ENCODE measurements at places on chromosomes 1 and 21.

DNA sequence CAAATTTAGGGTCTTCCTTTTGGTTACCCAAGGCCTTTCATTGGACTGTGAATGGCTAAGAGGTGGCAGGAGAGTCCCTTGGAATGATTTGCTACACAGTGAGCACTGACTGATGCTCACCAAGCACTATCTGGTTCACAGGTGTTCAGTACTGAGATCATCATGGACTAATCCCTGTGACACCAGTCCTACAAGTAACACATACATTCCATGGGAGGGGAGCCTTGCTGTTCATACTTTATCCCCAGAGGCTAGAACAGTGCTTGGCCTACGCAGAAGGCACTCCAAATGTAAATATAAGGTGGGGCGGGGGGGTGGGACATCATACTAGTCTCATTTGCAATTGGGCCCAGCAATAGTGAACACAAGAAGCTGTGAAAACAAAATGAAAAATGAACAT lies 20.5 kb upstream of the TMEM200B start:
- DNase-seq, result no peak

DNA sequence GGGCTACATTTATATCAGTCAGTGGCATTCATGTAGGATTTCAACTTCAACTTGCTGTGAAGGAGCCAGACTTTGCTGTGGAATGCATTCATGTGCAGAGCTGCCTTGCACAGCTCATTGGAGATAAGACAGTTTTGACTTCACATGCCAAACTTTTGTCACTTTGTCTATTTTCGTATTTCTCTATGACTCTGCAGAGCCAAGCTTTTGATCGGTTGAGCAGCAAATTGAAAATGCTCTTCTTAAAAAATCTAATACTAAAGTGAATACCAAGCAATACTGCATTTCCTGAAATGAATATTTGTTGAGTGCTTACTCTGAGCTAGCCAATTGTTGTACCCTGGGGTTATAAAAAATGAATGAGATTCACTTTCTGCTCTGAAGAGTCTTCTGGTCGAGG lies 388.7 kb downstream of the ST6GALNAC3 start:
- no peak for DNase-seq

- no peak for DNase-seq
These were observed 156.7 kb downstream of the DMRTA2 start for GRCh38 chr1:50266509-50266908.

DNA sequence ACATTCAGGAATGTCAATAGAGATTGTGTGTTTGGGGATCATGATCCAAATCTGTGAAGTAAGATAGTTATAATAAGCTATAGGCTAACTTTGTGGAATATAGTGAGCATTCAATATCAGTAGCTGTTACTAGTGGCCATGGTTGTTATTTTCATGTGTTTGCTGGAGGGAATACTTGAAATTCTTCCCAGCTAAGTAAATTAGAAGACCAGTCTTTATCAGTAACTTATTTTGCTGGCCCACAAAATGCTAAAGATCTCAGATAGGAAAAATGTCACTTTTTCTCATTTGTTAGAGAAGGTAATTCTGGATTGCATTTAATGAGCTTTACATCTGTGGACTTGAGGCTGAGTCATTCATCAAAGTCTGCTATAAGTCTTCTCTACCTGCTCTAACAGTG lies 156.1 kb upstream of the LRRC7 start:
- DNase-seq, result no peak

DNA sequence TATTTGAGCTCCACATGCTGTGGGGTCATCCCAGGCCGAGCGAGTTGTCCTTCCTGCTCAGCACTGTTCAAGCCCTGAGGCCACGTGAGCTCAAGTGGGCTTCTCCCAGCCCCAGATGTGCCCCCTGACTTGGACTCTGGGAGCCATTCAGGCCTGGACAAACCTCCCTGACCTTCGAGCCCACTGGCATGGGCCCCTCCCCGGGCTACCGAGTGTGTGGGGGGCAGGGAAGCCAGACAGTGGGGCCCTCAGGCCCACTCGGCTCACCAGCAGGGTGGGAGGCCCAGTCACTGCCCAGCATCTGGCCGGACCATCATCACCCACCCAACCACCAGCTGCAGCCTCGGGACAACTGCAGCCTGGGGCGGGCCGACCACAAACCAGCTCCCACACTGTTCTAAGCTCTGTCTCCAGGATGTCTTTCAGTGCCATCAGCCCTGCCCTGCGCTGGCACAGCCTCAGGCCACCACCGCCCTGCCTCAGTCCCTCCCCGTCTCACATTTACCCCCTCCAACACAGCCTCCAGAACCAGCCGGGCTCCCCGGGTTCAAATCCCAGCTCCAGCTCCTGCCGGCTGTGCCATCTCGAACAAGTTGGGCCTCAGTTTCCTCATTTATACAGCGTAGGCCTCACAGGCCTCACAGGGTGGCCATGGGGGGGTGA lies 20.9 kb upstream of the PLEKHG5 start:
- no peak for DNase-seq

DNA sequence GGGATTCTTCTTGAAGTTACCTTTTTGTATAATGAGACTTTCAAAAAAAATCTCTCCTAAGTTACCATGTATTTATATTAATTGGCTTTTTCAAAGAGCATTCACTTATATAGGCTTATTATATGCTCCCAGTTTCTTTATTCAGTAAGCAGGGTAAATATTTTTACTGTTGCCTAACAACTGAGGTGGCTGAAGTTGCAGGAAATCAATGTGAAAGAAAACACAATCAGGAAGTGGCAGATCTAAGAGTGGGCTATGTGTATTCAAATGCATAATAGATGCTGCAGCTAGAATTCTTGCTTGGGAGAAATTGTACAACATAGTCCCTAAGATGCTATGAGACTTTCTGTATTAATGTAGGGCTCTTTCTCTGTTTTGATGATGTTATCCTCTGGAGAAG lies 606.9 kb downstream of the NUF2 start:
- DNase-seq, result no peak

- DNase-seq, result no peak
These were observed 53.0 kb downstream of the HMCN1 start for GRCh38 chr1:185787238-185787637.

GRCh38 chr1:234107416-234108021 lies 203.0 kb downstream of the SLC35F3 start:
- DNase-seq, result no peak

GRCh38 chr1:68959461-68960030 lies 462.7 kb upstream of the DEPDC1 start:
- no peak for DNase-seq

GRCh38 chr1:26034504-26035202 lies 11.3 kb downstream of the SLC30A2 start:
- DNase-seq, result no peak

DNA sequence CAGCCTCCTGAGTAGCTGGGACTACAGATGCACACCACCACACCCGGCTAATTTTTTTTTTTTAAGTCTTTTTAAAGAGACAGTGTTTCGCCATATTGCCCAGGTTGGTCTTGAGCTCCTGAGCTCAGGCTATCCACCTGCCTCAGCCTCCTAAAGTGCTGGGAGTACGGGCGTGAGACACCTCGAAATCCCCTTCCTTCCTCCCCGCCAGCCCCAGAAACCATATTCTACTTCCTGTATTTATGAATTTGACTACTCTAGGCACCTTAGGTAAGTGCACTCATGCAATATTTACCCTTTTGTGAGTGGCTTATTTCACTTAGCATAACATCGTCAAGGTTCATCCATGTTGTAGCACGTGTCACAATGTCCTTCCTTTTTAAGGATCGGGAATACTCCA lies 6.9 kb upstream of the LRP8 start:
- no peak for DNase-seq

- DNase-seq, result no peak
These were observed 174.7 kb upstream of the SGIP1 start for GRCh38 chr1:66359269-66359668.

GRCh38 chr1:2906085-2906484 lies 104.6 kb upstream of the TTC34 start:
- DNase-seq, result no peak

- no peak for DNase-seq
These were observed 12.6 kb downstream of the RIMKLA start for GRCh38 chr1:42392967-42393848.

DNA sequence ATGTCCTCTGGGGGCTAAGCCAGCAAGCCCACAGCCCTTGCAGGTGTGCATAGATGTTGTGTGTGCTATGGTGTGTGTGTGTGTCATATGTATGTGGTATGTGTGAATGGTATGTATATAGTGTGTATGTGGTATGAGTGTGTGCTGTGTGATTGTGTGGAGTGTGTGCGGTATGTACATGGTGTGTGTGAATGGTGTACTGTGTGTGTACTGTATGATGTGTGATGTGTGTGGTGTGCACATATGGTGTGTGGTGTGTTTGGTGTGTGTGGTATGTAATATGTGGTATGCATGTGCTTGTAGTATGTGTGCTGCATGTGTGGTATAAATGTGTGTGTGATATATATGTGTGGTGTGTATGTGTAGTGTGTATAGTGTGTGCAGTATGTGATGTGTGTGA lies 107.0 kb downstream of the CAPN8 start:
- no peak for DNase-seq

DNA sequence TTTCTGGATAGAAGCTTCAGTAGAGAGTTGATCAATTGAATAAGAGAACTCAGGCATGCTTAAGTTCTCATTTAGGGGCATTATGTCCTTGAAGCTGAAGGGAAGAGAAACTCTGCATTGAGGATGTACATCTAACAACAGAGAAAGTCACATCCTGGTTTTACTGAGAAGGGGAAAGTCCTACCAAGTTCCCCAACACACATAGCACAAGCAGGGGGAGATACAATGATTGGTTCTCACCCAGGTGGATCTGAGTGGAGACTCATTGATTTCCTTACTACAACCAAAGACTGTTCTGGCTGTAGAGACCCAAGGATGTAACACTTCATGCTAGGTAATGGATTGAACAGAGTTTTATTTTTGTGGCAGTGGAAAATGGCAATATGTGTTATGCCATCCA lies 1.0 kb upstream of the KRTAP20-1 start:
- no peak for DNase-seq

GRCh38 chr1:94859174-94859573 lies 39.0 kb downstream of the SLC44A3 start:
- no peak for DNase-seq

GRCh38 chr1:157505481-157506272 lies 46.6 kb downstream of the FCRL5 start:
- DNase-seq, result no peak

- DNase-seq, result no peak
These were observed 103.3 kb downstream of the CYYR1 start for GRCh38 chr21:26469789-26470188.

- DNase-seq, result no peak
These were observed 17.8 kb upstream of the PGM1 start for GRCh38 chr1:63575340-63575826.

DNA sequence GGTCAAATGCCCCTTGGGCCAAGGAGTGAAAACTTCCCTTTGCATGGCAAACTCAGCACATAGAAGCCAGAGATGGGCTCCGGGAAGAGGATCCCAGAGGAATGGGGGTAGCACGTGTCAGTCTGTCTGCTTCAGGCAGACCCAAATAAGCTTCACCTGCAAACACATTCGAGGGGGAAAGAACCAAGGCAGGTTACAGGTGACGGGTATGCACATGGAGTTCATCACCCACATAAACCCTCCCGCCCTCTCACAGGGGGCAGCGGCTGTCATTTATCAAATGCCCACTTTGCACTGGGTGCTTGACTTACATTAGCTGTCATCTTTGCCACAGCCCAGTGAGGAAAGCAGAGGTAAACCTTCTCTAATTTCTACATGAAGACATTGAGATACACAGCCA lies 73.0 kb upstream of the TLR5 start:
- DNase-seq, result no peak

DNA sequence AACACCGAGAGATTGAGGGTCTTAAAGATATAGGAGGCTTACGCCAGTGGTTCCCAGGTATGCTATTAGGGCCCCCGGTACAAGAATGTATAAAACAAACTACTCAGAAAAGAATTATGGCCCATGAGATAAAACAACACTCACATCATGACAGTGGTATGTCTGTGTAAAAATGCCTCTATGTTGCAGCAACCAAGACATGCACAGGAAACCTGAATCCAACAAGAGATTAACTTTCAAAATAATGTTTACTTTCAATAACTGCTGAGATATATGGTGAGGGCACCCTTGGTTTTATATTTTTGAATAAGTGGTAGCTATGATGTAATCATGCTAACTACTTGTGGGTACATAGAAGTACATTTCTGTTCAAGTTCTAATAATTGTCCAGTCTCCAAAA lies 74.9 kb downstream of the PUM1 start:
- DNase-seq, result no peak

GRCh38 chr21:38321568-38321967 lies 64.8 kb downstream of the KCNJ15 start:
- no peak for DNase-seq

GRCh38 chr1:226309398-226310244 lies 657 bp upstream of the LIN9 start:
- DNase-seq, result no peak

- no peak for DNase-seq
These were observed 143.2 kb downstream of the MIS18A start for GRCh38 chr21:32135401-32136363.

DNA sequence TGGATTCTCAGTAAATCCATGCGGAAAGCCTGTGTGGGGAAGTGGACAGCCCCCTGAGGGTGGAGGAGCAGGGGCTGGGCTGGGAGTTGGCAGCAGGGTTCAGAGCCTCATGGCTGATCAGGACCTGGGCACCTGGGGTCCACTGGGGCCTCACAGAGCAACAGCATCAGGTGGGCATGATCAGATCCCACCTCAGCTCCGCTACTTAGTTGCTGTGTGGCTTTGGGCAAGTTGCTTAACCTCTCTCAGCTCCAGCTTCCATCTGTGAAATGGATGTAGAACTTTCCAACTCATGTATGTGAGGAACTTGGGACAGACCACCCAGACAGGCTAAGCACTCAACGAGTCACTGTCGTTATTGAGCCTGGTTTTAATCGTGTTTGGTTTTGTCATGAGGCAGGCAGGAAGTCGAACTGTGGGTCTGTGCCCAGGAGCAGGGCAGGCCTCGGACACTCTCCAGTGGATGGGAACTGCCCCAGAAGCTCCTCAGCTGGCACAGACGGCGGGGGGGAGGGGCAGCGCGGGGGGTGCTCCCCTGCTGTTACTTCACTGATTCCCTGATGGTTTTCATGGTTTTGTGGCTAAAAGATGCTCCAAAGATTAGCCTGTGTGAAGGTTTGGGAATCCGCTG lies 155.8 kb upstream of the TMEM51 start:
- no peak for DNase-seq

GRCh38 chr21:35981514-35982070 lies 78.7 kb downstream of the SETD4 start:
- DNase-seq, result no peak

DNA sequence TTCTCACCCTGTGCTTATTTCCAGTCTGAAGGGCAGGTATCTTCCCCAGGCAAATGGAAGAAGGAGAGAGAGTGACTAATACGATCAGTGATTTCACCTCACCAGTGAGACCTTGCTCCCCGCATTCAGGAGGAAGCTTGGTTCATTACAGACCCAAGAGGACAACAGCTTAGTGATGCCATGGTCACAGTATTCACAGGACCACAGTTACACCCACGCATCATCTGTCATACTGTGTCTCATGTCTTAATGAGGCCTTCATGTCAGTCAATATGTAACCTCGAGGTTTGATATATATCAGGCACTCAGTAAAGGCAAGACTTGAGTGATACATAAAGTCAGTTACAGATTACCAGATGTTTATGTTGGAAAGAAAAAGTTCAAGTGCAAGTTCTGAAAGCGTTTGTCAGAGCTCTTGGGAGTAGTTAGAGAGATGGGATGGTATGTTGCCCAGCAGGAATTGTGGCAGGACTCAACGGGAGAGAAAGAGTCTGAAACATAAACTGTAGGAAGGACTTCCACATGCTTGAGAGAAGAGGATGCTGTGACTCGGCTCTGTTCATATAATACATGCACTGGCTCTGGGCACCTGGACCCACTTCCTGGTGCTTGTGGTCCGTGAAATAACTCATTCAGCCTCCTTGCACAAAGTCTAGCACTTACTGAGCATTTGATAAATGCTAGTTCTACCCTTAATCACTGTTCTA lies 33.3 kb downstream of the GNPAT start:
- DNase-seq, result no peak
